ENCODE measurements at places on chromosomes 1 and 21.

DNA sequence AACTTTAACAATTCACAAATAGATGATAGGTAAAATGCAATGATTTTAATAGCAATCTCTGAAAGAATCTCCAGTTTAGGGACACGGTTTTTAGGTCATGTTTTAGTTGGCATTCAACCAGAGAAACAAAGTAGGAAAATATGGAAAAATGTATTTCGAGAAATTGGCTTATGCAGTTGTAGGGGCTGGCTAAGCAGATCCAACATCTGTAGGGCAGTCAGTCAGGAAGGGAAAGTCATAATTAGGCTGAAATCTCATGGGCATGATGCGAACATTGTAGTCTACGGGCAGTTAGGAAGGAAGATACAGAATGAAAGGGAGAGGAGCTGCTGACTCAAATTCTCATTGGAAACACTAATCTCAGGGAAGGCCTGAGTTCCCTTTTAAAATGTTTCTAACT is 1276.0 kb upstream of the ADGRL4 start:
- no peak for DNase-seq

DNA sequence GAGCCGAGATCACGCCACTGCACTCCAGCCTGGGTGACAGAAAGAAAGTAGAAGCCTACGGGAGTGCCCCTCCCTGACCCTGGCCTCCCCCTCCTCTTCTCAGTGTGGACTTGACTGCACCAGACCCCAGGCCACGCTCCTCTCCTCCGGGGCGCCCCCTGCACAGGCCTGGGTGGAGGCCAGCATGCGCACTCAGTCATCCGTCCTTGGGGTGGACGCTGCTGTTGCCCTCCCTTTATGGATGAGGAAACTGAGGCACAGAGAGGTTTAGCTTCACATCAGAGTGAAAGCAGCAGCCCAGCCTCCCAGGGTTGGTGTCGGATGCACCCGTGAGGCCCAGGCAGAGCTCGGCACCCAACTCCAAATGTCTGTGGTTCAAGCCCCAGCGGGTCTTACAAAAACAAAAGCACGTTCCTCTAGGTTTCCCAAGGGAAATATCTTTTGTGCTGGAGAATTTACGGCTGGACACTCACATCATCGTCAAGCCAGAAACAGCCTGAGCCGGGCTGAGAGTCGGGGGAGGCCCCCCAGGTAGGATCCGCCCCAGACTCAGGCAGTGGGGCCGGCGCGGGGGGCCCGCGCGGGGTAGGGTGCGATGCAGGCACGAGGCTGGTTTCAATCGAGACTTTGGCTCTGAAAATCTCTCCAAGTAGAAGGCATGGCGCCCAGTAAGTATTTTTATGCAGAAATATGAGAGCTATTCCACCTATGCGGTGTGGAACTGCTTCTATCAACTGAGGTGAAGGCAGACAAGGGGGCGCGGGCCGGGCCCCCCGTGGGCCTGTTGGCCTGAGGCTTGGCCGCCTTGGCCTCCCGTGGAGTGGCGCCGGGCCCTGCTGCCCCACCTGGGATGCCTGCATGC is 36.6 kb downstream of the MORN1 start:
- DNase-seq, result no peak

DNA sequence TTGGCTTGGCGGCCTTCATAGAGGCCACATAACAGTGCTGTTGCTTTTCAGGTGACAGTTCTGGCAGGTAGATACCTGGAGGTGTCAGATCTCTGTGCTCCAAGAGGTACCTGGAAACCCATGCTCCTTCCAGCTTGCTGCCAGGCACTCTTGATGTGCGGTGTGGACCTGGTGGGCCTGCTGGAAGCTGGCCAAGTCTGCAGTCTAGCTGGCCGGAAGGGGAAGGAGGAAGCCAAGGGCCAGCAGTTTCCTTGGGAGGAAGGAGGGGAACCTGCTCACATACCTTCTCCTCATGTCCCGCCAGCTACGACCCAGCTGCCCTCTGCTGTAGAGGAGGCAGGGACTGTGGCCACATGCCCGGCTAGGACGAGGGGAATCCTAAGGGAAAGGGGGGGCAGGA is 166.4 kb upstream of the AJAP1 start:
- no peak for DNase-seq

- DNase-seq, result no peak
Measured at GRCh38 chr1:13517193-13517812, 3.5 kb upstream of the LRRC38 start.

GRCh38 chr1:54543729-54544496 is 4.1 kb upstream of the ACOT11 start:
- no peak for DNase-seq

All from uterus (tissue), 4 donors.